ENCODE measurements at places on chromosomes 16 and 17.

GRCh38 chr17:33007186-33007585 is 15.5 kb downstream of the SPACA3 start:
- DNase-seq, result no peak

GRCh38 chr16:2317231-2318020 is 23.1 kb downstream of the ABCA3 start:
- DNase-seq, result no peak

DNA sequence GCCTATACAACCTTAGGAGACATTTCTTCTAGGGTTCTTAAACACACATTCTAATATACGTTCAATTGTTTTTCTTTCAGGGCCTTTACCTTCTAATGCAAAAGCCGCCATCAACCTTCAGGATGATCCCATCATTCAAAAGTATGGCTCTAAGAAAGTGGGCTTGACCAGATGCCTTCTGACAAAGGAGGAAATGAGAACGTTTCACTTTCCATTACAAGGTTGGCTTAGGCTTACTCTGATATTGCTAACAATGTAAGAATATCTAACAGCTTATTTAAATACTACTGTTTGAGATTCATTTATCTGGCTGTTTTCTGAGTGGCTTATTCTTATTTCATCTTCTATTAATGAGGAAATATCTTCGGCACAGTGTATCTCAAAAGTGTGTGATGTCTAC is 15.4 kb downstream of the REXO5 start:
- DNase-seq, result no peak

DNA sequence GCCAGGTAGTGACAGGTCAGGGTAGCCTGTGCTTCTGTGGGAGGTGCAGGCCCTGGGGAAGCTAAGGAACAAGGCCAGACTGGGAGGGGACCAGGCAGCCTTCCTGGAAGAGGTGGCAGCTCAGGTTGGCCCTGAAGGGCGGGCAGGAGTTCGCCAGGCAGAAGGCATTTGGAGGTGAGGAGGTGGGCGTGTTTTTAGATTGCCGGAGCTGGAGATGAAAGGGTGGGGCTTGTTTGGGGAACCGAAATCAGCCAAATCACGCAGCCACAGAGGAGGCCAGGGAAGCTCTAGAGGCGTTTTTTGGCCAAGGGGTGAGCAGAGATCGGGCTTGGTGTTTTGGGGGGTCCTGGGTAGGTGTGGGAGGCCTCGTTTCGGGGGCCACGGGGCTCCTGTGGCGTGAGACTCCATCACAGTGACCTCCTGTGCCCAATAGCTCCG is 7.6 kb downstream of the ADCY7 start:
- no peak for DNase-seq

- DNase-seq, result peak; percentile 65
These were observed 151.9 kb upstream of the GSE1 start for GRCh38 chr16:85461022-85461813.

- no peak for DNase-seq
These were observed 19.2 kb downstream of the EFTUD2 start for GRCh38 chr17:44880062-44880461.

DNA sequence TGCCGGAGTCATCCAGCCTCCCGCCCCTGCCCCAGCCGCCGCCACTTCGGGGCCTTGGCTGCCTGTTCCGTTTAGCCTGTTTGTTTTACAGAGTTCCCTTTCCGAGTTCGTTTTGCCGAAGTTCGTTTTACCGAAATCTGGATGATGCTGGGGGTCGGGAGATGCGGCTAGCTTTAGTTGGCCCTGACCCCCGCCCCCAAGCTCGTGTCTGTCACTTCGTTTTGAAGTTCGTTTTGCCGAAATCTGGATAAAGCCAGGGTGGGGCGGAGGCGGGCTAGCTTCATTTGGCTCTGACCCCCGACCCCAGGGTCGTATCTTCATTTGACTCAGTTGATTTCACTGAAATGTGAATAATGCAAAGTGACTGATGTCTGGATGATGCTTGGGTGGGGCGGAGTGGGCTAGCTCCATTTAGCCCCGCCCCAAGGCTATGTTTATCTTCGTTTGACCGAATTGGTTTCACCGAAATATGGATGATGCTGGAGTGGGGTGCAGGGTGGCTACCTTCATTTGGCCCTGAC is 591 bp downstream of the PSMD7 start:
- DNase-seq, result peak; percentile 35

- peak; percentile 50 for DNase-seq
These were observed 66.8 kb downstream of the XYLT1 start for GRCh38 chr16:17403859-17404545.

DNA sequence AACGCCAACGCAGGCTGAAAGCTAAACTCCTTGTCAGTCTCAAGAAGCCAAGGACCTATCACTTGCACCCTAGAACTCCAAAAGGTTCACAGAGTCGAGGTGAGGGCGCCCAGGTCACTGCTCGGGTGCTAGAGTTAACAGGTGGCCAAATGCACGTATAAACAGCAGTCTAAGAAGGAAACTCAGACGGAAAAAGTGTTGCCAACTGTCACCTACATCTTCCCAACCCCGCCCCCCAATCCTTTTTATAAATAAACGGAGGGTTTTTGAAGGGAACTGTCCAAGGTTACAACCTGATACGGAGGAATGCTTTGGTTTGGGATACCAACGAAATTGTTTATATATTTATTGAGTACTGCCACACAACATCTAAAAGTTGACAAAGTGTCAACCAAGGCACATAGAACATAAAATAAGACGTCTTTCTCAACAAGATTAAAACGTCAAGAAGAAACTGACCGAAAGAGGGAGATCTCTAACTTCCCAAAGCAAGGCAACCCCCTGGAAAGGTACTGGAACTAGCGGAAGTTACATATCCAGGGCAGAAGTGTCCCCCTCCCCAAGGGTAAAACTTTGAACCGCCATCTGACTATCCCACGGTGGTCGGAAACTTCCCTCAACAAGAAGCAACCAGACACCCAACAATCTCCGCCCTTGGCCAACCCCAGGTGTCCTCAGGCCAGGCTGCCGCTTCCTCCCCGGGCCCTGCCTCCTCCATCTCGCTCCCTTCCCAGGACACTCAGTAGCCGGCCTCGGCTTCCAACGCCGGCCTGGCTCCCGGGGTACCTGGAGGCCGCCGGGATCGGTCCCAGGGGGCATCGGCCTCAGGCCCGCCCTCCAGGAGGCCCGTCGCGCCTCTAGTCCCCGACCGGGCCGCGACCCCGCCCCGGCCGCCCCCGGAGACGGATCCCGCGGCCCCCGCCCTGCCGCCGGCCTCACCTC is 982 bp downstream of the SPAG9 start:
- peak; percentile 60 for DNase-seq

DNA sequence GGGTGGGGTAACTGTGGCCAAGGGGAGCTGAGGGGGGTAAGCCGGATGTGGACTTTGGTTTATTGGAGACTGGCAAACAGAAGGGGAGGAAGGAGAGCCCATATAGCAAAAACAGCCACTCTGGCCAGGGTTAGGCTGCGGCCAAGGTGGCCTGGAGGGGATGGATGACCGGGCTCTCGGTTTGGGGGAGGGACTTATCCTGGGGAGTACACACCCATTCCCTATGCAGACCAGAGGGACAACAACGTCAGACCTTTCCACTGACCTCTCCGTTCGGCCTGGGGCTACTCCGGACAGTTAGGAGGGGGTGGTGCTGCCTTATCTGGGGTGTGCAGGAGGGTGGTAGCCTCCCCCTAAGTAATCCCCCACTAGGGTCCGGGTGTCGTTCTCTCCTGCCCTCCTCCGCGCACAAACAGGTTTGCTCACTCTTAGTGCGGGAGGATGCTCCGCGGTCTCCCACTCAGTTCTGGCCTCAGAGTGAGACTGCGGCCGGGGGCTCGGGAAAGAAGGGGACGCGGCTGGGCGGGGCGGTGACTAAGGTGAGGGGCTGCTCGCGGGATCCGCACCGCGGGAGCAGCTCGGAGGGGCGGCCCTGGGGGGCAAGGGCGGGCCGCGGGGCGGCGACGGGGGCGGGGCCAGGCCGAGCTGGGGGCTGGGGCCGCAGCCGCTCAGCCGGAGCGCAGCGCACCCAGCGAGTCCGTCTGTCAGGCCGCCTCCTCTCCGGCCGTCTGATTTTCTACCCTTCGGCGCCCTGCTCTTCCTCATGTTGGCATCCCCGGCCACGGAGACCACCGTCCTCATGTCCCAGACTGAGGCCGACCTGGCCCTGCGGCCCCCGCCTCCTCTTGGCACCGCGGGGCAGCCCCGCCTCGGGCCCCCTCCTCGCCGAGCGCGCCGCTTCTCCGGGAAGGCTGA is at the start of gene WNK4:
Gene WNK4 (plus strand): TSS at position 675 of the 915 bp plus-strand sequence. CDS start 89 bp downstream, at position 764.
- DNase-seq, result peak; percentile 25

- DNase-seq, result peak; percentile 42
These were observed 4.4 kb downstream of the GAA start for GRCh38 chr17:80105762-80106161.

GRCh38 chr16:78706637-78707036 is 607.2 kb downstream of the WWOX start:
- DNase-seq, result no peak

- no peak for DNase-seq
These were observed 57.7 kb downstream of the RMI2 start for GRCh38 chr16:11402745-11403533.

- DNase-seq, result peak; percentile 17
These were observed 4.8 kb downstream of the SCN4A start for GRCh38 chr17:63967953-63968352.

GRCh38 chr17:79818026-79818758 is 21.0 kb downstream of the CBX4 start:
- no peak for DNase-seq

DNA sequence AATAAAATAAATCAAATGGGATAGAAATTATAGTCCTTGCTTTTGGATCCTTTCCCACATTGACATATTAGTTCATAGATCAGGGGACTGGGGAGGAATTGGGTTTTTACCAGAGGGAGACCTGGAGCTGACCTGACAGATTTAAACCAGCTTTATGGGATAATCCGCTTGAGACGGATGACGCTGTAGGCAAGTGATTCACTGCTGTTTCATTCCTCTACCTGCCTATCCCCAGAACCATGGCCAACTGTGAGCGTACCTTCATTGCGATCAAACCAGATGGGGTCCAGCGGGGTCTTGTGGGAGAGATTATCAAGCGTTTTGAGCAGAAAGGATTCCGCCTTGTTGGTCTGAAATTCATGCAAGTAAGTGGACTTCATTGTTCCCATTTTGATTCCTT is 2.1 kb downstream of the NME1 start:
- DNase-seq, result no peak

GRCh38 chr16:50279504-50279865 is 13.1 kb downstream of the ADCY7 start:
- no peak for DNase-seq

GRCh38 chr17:17959520-17960361 is 12.5 kb downstream of the TOM1L2 start:
- DNase-seq, result peak; percentile 56

DNA sequence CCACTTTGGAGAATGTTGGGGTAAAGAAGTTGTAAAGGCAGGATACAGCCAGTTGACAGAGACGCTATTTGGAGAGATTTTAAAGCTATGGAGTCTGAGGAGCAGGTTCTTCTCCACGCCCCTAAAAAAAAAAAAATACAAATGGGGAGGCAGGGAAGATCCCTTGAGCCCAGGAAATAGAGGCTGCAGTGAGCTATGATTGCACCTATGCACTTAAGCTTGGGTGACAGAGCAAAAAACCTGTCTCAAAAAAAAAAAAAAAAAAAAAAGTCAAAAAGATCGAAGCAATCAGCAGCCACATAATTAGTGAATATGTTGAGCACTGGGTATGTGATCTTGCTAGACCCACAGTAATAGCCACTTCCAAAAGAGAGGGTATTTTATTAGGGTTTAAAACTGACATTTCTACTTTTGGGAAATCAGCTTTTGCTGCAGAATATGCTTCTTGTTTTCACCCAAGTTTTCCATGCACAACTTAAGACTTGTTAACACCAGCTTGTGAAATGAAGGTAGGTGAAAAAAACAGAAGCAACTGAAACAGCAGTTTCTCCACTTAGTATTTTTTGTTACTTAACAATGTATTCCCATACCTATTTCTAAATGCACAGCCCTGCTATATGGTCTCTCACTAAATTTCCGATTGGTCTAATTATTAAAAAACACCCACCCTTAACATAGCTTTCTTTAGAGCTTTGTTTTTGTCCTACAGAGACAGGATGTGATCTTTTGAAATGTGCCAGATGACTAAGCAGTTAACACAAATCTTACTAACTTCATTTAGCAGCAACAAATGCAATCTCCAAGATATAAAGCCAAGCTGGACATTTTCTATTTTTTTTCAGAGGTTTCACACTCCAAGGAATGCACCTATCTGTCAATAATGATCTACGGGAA is 2.5 kb upstream of the ARL6IP1 start:
- peak; percentile 34 for DNase-seq

DNA sequence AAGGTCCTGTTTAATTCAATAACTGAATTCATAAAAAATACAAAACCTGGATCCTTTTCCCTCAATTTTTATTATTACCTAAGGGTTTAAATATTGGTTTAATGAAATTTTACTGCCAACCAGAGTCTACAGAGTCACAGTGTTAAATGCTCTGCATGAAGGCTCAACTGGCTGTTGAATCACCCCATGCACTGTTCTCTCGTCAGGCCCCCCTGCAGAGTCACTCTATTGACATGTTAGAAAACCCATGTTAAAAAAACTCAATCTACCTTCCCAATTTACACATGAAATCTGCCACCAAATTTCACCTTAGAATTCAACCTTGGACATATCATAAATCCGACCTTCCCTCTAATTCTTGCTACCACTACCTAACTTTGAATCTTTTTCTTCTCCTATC is 43.3 kb upstream of the ULK2 start:
- no peak for DNase-seq

DNA sequence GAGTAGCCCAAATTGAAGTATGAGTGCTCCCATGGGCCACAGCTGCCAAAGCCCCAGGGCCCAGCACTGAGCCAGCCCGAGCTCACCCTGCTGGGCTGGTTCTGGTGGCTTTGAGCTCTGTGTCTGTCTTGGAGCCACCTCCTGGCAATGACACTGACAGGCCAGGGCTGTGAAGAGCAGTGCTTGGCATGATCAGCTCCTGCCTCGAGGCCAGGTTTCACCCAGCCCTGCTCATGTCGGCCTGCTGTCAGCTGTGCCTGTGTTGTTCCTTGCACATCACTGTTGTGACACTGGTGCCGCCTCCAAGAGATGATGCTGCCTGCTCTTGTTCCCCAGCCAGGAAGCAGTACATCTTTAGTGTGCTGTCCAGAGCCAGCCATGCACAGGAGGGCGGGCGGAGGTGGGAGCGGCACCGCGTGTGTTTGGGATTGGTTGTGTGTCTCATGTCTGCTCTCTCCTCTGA is 26.0 kb downstream of the PLD6 start:
- DNase-seq, result no peak

DNA sequence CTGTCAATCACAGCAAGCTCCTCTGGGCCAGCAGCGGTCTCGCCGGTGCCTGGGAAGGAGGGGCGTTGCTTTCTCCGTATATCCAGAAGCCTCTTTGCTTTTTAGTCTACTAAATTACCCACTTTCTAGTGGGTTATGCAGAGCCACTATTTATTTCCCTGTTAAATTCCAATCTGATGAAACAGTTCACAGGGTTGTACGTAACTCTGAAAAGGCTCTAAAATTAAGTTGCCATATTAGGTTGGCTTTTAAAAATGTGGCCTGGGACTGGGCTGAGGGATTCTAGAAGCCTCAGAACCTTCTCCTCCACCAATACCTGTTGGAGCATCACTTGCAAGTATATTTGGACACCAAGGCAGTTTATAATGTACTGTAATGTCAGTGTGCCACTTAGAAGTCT is 27.2 kb downstream of the MARCHF10 start:
- peak; percentile 69 for DNase-seq

- DNase-seq, result no peak
These were observed 230.6 kb downstream of the MSI2 start for GRCh38 chr17:57486882-57487301.

- no peak for DNase-seq
These were observed 4.9 kb downstream of the FMNL1 start for GRCh38 chr17:45226576-45226975.

- DNase-seq, result peak; percentile 18
These were observed 105.5 kb downstream of the AXIN2 start for GRCh38 chr17:65455972-65456343.

GRCh38 chr17:46026166-46027047 is 27.4 kb downstream of the STH start:
- no peak for DNase-seq
